Esophagus squamous epithelium (tissue), 5 donors: ENCODE measurements at places on chromosomes 11 and 22.

DNA sequence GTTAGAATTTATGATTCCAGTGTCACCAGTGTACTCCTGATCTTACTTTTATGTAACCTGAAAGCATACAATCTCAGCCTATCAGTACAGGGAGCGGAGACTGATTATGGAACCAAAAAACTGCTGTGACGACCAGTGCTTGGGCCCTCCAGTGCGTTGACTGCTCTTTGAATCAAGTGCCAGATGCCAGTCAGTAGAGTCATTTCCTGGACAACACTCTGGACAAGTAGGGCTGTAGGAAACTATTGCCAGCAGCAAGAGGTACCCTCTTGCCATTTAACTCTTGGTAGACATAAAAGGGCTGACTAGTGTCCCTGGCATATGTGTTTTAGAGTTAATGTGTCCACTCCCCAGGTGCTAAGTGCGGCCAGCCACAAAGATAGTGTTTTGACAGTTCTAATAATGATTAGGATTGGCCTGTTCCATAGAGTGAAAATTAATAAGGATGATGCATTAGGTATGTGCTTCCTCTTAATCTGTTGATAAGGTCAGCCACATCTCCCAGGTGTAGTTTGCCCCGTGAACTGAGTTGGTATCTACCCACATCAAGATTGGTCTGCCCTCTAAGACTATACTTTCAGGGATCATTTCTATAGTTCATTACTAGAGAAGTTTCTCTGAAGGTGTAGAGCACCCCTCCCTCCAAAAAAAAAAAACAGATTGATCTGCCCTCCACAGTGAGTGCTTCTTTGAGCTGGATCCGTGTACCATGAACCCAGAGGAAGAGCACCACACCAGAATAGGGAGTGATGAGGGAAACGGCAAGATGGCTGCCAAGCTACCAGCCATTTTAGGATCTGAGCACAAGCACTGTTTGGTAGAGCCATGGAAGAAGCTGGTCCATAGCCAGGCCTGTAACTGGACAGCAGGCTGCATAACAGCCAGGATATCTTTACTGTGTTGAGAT lies 20.7 kb upstream of the AIFM3 start:
- DNase-seq = no peak

- no peak for DNase-seq
Measured at GRCh38 chr11:32215157-32215556, 124.3 kb downstream of the RCN1 start.

GRCh38 chr11:66334605-66335442 lies 1.4 kb downstream of the RIN1 start:
- no peak for DNase-seq

- DNase-seq = no peak
Measured at GRCh38 chr22:47576908-47577307, 814.5 kb downstream of the TBC1D22A start.

- no peak for DNase-seq
Measured at GRCh38 chr11:47264521-47264920, 5.4 kb upstream of the MADD start.

DNA sequence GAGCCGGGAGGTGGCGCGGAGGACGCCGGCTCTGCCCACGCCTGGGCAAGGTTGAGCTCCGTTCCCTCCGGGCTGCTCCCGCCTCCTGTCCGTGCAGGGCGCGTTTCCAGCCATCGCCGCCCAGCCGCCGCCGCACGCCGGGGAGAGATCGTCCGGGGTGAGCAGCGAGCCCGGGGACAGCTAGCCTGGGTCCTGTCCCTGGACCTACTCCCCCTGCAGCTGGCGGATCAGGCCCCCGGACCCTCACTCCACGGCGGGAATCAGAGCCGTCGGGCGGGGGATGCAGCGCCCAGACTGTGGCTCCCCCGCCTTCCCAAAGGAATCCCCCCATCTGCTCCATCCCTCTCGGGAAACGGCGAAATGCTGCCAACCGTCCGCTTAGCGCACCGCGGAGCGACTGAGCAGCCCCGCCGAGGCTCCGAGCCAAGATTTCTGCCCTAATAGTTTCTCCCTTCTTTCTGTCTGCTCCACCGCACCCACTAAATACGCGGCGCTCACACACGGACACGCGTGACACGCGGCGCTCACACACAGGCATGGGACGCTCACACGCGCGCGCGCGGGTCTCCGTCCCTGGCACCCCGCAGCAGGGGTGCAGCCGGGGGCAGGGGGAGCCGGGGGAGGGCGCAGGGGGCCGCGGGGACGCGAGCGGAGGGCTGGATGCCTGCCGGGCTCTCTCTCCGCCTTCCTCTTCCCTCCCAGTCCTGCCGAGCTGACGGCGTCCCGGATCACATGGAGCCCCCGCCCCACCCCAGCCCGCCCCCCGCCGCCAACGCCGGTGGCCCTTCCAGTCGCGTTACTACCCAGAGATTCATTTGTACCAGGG lies at the start of gene KCNJ5:
KCNJ5 (plus strand) TSS at position 814 of the 826 bp plus-strand sequence. CDS start 19,918 bp downstream, outside the sequence.
- no peak for DNase-seq

- DNase-seq = no peak
Measured at GRCh38 chr22:32854351-32854804, 52.9 kb downstream of the TIMP3 start.

GRCh38 chr11:19259487-19260345 lies 19.0 kb upstream of the E2F8 start:
- no peak for DNase-seq

DNA sequence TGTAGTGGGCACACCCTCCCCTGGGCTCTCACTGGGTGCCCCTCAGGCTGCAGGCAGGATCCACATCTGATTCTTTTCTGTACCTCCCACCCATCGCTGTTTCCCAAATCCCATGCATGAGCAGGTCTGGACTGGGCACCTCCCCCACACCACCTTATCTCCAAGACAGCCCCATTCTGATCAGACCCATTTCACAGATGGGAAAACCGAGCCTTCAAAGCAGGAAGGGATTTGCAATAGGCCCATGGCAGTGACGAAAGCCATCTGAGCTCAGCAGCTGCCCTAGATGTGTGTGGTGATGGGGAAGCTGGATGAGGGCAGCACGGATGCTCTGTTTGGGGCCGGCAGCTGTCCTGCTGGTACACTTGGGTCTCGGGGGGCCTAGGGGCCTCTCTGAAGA lies 41.4 kb downstream of the WNT7B start:
- no peak for DNase-seq

GRCh38 chr11:11313902-11314692 lies 39.0 kb downstream of the CSNK2A3 start:
- no peak for DNase-seq

DNA sequence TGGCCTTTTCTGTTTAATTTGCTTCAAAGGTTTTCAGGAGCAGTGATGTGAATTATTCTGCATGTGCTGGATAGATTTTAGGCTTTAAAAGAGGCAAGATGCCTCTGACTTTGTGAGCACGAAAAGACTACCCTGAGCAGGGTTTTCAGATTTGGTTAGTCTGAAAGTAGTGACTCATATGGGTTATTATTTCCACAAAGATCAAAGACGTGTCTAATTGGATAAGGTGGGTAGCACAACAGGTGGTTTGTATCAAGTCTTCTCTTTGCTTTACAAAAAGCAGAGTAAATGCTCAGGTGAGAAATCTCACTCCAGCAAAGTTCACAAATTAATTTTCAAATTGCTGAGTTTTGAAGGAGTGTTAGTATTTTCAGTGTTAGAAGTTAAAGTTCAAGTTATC lies 37.6 kb upstream of the DBX1 start:
- no peak for DNase-seq

- no peak for DNase-seq
Measured at GRCh38 chr11:67345920-67346819, 7.2 kb downstream of the POLD4 start.

- no peak for DNase-seq
Measured at GRCh38 chr11:67470337-67471002, 1.4 kb upstream of the TMEM134 start.

- DNase-seq = no peak
Measured at GRCh38 chr11:43788421-43788820, 92.2 kb upstream of the ALKBH3 start.

DNA sequence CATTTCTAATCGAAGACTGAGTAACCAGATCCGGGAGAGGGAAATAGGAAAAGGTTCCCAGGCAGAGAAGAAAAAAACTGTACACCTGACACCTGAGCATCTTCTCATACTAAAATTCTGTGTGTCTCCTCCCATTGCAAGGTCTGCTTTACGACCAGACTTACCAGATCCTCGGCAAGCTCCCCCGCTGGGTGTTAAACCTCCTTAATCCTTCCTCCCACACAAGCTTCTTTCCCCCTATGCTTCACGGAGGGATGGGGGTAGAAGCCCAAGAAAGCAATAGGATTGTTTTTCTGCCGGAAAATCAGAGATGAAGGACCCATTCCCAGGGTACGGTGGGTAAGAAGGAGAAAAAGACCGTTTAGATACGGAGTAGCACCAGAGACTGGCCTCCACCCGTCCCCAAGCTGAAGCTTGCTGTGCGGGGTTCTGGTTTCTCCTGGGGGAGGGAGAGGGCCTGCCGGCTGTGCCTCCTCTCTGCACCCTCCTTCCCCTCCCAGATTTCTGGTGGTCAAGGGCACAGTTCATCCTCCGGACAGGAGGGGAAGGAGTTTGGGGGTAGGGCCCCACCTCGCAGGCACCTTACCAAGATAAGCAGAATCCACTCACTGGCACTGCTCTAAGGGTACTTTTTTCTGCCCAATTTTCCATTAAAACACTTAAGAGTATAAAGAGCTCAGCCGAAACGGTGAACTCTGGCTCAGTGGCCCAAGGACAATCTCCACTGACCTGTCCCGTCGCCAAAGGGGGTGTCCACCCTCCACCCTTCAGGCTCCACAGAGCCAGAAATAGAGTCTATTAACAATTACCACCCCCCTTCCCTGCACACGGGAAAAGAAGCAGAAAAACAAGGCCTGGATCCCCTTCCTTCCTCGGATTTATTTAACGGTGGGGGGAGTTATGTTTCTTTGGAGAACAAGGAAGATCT lies 1.2 kb downstream of the TOB2 start:
- DNase-seq = no peak

- no peak for DNase-seq
Measured at GRCh38 chr11:116871248-116871647, 33.8 kb upstream of the APOA1 start.

GRCh38 chr11:47532597-47533213 lies 20.2 kb downstream of the CELF1 start:
- no peak for DNase-seq

DNA sequence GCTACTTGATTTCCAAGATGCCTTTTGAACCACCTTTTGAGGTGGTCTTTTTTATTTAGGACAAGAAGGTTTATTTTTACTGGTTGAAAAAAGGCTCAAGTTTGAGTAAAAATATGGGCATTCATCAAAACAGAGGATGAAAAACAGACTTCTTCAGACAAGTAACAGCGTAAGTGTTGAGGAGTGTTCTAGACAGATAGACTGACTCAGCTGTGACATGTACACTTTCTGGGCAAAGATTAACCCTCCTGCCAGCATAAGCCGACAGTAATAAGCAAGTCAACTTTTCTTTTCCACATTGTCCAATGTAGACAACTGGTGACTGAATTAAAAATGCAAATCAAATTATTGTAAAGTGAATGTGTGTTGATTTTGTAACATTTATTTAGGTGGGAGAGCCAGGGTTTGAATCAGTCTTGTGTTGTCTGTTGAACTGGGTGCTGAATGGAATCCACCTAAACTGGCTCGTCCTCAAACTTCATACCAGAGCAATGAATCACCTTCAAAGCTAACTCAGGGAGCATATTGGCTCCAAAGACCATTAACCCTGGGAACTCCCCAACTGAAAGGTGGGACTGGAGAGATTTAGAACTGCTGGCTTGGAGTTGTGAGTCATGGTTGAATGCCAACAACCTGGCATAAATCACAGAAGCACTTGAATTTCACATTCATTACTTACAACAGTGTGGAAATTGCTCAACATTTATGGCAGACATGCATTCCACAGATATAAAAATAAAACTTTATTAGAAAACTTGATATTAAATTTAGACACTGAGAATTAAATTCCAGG lies 377.0 kb downstream of the ETS1 start:
- no peak for DNase-seq
